ENCODE measurements at places on chromosomes 16 and 17. TPM values are rescaled to one million over a fixed set of nuclear protein-coding genes. Genes with fewer than 3 reads are reported as not detected.

- DNase-seq, result peak; percentile 66
These were observed 563 bp upstream of the ZKSCAN2 start for GRCh38 chr16:25257956-25258860.

- peak; percentile 93 for DNase-seq
These were observed at the start of gene NUDT7 for GRCh38 chr16:77722309-77723107. Gene NUDT7, plus strand, starts transcription at chr16:77722514. Its CDS starts 69 bp downstream, at chr16:77722583.

- no peak for DNase-seq
These were observed 10.4 kb downstream of the CHD9NB start for GRCh38 chr16:53042235-53042701.

DNA sequence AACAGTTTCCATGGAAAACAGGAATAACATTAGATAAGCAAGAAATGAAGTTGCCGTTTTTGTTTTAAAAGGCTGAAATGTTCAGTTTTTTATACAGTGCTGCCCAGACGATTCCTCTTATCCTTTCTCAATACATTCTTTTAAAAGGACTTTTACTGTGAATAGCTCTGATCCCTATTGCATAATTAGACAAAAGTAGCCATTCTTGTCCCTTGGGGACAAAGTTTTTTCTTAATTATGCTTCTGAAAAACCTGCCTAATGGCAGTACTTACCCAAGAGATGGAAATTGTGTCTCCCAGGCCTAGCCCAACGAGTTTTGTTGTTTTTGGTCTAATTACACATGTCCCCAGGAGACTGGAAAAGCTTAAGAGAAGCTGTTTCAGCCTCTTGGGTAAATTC, 27.6 kb downstream of the NXPH3 start:
- no peak for DNase-seq

DNA sequence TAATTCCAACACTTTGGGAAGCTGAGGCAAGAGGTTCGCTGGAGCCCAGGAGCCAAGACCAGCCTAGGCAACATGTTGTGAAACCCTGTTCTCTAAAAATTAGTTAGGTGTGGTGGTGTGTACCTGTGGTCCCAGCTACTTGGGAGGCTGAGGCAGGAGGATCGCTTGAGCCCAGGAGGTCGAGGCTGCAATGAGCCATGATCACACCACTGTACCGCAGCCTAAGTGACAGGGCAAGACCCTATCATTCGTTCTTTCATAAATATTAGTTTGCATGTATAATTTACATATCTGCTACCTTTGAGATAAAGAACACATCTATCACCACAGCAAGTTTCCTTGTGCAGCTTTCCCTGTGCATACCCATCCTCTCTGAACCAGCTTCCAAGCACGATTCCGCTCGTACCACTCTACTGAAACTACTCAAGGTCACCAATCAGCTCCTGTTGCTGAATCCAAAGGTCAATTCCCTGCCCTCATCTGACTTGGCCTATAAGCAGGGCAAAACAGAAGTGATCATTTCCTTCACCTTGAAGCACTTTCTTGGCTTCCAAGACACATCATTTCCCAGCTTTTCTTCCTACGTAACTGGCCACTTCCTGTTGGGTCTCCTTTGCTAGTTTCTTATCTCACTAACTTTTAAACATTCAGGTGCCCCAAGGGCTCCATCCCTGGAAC, 49.1 kb downstream of the GRB2 start:
- DNase-seq, result no peak

- DNase-seq, result no peak
These were observed 13.6 kb upstream of the TERF2 start for GRCh38 chr16:69399361-69399760.

DNA sequence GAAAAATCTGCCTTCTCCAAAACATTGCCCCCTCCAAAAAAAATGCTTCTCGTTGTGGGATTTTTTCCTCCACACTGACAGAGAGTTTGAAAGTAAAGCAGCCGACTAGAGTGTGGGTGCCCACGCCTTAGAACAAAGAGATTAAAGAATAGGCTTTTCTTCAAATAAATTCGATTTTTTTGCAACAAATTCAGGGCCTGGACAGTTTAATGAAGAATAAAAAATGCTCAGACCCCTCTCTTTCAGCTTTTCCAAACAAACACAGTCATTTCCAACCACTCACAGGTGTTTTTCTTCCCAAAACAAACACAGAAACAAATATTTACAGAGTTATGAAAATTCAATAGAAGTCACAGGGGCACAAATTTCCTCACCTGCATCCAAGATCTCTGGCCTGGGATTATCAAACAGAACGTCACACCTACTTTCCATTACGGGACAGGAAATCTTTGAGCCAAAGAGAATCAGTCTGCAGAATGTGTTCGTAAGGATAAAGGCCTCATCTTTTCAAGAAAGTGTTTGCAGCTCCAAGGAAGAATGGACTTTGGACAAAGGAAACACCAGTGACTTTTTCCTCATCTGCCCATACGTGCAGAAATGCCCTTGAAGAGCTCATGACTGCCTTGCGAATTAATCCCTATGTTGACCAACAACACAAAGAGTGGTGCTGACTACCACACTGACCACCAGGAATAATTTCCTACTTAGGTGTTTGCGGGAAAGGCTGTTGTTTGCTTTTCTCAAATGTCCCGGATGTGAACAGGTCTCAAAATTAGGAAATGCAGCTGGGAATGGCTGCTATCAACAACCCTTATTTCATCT, 31.3 kb upstream of the TOX3 start:
- no peak for DNase-seq

DNA sequence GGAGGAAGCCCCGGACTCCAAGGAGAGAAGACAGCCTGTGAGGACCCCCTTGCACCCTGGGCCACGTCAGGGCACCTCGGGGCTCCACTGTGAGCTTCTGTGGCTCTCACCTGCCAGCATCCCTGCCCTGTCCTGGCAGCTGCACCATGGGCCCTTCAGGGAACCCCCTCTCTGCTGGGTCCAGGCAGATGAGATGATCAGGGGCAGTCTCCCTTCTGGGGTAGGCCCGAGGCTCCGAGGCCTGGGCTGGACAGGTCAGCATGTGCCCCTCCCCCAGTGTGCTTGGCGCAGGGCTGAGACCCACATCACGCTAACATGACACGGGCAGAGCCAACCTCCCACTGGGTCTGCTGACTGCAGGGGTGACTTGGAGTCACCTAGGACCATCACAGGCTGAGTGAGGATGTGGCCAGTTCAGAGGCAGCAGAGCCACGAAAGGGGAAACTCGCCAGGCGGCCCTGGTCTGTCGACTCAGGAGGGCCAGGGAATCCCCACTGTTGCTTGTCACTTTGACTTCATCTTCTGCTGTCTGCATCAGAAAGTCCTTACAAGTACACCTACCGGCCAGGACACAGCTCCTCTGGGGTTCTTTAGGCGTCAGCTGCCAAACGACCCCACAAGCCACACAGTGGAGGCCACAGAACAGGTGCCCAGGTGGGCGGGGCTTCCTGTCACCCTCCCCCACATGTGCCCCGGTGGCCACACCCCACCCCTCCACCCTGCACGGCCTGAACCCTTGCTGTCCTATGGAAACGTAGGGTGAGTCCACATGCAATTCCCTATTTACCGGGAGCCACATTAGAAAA, 2.2 kb downstream of the GALNS start:
- no peak for DNase-seq

GRCh38 chr16:13300066-13300840, 398.9 kb downstream of the SHISA9 start:
- no peak for DNase-seq

GRCh38 chr17:63423963-63424362, 22.1 kb downstream of the CYB561 start:
- DNase-seq, result no peak

DNA sequence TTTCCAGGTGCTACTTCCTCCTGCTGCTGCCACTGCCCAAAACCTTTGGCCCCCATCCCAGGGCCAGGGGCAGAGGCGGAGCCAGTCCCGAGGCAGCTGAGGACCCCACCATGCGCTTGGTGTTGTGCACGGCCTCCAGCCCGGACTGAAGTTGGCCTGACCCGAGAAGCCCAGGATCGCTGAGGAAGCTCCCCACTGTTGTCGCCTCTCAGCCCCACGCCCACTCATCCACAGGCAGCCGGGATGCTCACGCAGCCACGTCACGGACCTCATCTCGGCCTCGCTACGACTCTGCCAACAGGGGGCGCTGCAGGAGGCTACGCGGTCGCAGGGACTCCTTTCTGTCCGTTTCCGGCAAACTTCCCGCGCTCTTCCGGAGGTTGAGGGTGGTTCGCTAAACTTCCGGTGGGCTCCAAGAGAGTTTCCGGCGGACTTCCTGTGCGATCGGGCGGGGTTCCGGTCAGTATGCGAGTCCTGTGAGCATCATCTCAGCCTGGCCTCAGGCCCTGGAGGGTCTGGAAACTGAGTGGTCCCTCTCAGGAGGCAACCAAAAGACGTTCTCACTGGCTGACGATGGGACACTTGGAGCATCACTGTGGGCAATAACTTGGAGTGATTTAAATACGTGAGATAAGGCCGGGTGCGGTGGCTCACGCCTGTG, 12.4 kb downstream of the ZG16B start:
- no peak for DNase-seq

DNA sequence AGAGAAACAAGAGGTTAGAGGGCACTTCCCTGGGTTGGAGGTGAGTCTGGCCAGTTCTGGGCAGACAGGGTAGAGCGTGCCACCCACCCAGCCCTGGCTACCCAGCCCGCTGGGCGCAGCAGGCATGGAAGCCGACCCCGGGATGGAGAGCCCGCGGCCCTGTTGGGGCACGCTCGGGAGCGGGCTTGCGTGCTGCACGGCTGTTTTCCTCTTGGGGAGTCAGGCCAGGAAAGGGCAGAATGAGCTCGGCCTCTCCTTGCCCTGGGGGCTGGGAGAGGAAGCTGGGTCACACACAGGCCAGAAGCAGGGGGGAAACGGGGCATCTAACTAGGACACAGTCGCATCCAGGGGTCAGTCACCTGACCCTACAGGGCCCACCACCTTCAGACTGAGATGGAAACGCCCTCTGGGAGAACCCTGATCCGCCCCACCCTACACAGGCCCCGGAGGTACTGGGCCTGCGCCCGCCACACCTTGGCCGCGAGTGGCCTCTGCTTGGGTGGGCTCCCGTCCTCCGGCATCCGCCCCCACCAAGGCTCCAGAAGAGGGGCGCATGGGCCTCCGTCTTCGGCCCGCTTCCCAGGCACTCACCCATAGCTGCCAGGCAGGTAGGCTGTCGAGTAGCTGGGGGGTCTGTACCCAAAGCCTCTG, 1.2 kb downstream of the SOX15 start:
- DNase-seq, result no peak

Gene SHCBP1
- 17.6 TPM for total RNA-seq

Gene BAIAP3
- 0.89 TPM for total RNA-seq

Gene DNAH17
- total RNA-seq, result 1.8 TPM

Gene PPL
- 3.5 TPM for total RNA-seq
